ENCODE measurements at places on chromosomes 7 and 10. TPM values are rescaled to one million over a fixed set of nuclear protein-coding genes. Genes with fewer than 3 reads are reported as not detected.
A peak's percentile ranks its signal among the peaks of the same experiment; 100 is the strongest.

DNA sequence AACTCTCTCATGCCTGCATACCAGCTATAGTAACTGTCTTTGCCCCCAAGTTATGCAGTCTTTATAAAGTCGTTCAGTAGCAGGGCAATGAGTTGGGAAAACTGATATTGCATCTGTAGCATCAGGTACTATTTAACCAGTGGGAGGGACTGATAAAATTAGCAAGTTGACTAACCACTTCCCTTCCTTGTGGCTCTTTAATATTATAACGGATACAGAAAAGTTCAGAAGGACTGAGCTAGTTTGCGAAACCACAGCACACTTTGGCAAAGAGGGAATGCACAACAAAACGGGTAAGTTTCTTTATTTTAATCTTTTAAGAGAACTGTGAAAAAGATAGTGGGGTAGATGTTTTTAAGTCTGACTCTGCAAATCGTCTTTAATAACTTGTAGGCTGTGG is 205.3 kb upstream of the HDAC9 start:
- no peak for DNase-seq

DNA sequence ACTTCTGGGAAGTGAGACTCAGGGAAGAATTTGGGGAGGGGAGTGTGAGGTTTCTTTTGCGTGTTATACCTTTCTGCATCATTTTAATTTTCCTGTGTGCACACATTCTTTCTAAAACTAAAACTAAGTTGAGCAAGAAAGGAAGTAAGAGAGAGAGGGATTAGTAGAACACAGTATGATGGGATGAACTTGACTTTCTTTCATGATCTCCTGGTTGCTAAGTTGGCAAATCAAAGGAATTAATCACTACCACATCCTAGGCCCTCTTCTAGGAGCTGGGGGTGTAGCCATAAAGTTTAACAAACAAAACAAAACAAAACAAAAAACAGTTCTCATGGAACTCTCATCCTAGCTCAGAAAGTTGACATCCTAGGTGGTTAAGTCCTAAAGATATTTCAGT is 19.1 kb upstream of the KDM7A start:
- DNase-seq, result no peak

GRCh38 chr10:3111621-3112163 is 44.3 kb downstream of the PFKP start:
- DNase-seq, result no peak

- DNase-seq, result no peak
Observed at GRCh38 chr7:144738708-144739314, 97.0 kb downstream of the TPK1 start.

DNA sequence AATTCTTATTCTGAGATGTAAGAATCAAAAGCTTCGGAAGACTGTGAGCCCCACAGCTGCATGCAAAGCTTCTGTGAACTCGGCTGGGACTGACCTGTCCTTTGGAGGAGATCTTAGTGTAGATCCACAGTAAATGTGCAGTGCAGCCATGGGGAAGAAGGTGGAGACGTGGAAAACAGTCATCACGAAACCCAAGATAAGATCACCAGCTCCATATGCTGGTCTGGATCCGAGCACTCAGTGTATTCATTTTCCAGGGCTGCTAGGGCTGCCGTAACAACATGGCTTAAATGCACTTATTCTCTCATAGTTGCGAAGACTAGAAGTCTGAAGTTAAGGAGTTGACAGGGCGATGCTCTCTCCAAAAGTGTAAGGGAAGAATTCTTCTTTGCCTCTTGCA is 143.0 kb upstream of the TCF7L2 start:
- peak; percentile 23 for DNase-seq

DNA sequence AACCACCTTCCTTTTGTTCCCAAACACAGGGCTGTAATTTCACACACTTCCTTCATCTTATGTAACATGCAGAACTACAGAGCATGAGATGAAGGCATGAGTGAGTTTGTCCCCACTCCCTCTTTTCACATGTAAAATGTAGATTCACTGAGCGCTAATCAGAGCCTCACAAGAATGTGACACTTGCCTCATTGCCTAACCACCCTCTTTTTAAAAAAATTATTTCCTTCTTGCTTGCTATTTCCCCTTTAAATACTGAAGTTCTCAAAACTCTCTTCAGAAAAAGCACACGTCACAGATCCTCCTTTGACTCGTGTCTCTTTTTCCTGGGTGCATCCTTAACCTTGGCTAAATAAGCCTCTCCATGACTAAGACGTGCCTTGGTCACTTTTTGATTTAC is 121.2 kb upstream of the TARP start:
- DNase-seq, result no peak

Gene AGBL3
- total RNA-seq, result 1.9 TPM

Gene AKR1C8
- not detected for total RNA-seq

Gene UBE2H
- 62.6 TPM for total RNA-seq

Gene CFAP43
- total RNA-seq, result 0.23 TPM

Gene TYSND1
- 15.0 TPM for total RNA-seq

Gene NOLC1
- total RNA-seq, result 191 TPM

Gene SPDYE8
- total RNA-seq, result not detected

Gene SPDYE6
- total RNA-seq, result not detected

Gene TMEM236
- total RNA-seq, result 0.11 TPM
